ENCODE measurements at places on chromosomes 4 and X. TPM values are rescaled to one million over a fixed set of nuclear protein-coding genes. Genes with fewer than 3 reads are reported as not detected.

Gene BST1
- 6.6 TPM for total RNA-seq

DNA sequence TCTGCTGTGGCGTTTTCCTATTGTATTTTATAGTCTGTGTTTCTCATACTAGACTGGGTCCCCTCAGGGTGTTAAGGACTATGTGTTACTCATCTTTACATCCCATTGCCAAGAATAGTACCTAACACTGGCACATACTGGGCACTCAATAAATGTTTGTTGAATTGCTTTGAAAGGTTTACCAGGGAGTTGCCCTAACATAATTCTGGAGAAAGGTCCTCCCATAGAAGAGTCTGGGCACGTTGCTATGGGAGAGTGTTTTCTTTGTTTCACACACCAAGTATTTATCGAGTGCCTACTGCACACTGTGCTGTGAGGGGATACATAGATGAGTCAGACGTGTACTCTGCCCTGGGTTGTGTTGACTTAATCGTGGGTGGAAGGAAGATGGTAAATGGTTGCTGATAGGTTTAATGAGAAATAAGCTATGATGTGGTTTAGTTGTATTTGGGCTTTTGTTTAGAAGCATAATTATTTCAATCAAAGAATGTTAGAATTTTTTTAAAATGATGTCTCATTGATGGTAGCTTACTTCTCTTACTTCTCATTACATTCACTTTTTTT is 42.9 kb downstream of the AFF1 start:
- no peaks in the 10 kb centered on the region for H3K27me3 ChIP-seq
- no peak overlapping the region for H3K4me3 ChIP-seq
- peaks cover 36% of the 10 kb centered on the region for H3K4me1 ChIP-seq
- peak overlapping the region; percentile 64 for H3K27ac ChIP-seq
- H3K36me3 ChIP-seq, result no peaks in the 10 kb centered on the region

Gene HSD17B13
- total RNA-seq, result not detected

GRCh38 chrX:154737136-154737535 is 13.7 kb downstream of the GAB3 start:
- peak overlapping the region; percentile 93 for H3K27ac ChIP-seq
- H3K4me3 ChIP-seq, result no peak overlapping the region
